ENCODE measurements at places on chromosomes 16 and 17.

DNA sequence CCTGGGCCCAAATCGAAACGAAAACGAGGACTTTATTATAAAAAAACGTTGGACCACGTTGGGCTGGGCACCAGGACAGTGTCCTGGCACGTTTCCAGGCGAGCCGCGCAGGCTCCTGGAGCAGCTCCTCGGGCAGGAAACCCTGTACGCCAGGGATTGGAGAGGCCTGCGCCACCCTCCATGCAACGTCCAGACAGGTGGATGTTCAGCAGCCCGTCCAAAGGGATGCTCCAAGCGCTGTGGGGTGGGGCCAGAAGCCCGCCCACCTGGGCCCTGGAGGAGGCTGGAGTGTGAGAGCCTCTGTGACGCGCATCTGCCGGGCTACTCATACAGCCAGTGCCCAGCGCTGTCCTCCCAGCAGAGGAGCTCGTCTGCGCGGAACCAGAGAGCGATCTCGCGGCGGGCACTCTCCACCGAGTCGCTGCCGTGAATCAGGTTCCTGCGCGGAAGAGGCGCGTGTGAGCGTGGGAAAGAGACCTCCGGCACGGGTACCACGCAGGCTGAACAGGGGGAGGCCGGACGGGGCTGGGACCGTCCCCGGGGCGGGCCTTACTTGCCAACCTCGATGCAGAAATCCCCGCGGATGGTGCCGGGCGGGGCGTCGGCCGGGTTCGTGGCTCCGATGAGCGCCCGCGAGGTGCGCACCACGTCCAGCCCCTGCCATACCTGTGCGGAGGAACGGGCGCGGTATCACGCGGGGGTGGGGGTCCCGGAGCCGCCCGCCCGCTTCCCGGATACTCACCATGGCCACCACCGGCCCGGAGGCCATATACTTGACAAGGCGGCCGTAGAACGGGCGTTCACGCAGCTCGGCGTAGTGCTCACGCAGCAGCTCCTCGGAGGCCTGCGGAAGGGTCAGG, 785 bp downstream of the NME3 start:
- DNase-seq: peak; percentile 51

DNA sequence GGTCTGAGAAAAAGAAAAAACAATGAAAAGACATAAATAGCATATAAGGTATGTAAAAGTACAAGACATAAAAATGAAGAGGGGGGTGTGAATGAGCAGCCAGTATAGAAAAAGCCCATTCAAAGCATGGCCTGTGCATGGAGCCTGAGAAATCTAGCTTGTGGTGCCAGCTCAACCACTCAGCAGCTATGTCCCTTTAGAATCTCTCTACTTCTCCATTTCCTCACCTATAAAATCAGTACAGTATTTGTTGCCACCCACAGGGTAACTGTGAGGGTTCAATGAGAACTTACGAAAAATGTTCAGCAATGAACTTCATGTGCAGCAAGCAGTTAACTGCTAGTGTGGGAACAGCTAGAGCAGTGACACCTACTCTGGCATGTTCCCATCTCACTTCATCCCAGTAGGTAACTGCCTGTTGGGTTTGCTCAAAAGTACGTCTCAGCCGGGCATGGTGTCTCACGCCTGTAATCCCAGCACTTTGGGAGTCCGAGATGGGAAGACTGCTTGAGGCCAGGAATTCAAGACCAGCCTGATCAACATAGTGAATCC, 15.3 kb downstream of the CYTH1 start:
- DNase-seq: no peak

- DNase-seq: no peak
Measured at GRCh38 chr17:48586355-48587258, 3.4 kb downstream of the HOXB3 start.

GRCh38 chr16:28118637-28119036, 55.1 kb upstream of the GSG1L start:
- DNase-seq: no peak

GRCh38 chr16:83174671-83175070, 547.9 kb downstream of the CDH13 start:
- no peak for DNase-seq

GRCh38 chr16:67326472-67327309, at the start of the genes KCTD19 and LRRC36:
TSS of gene KCTD19 (minus strand) at chr16:67326741. CDS start at chr16:67326707, 34 bp downstream.
TSS of gene LRRC36 (plus strand) at chr16:67326815. CDS start at chr16:67326863, 48 bp downstream.
- no peak for DNase-seq

GRCh38 chr16:57563761-57564160, 21.3 kb downstream of the ADGRG5 start:
- DNase-seq: no peak

DNA sequence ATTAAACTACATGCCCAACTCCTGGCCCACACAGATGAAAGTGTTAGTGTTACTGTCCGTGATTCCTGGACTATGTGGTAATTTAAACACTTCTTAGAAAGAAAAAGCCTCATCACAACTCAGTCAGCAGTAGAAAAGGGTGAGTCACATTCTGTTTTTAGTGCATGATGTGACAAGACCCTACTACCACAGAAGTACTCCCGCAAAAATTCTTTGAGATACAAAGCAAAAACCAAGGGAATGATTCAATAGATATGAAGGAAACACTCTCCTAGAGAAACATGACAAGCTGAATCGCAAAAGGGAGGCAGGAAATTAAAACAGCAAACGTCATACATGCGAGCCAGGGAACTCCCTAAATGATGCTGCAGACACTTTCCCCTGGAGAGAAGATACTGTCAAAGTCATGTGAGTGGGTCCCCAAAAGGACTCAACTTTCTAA, 14.4 kb downstream of the SNN start:
- DNase-seq: peak; percentile 88

- DNase-seq: no peak
Measured at GRCh38 chr17:80824549-80825470, 166.8 kb upstream of the CHMP6 start.

DNA sequence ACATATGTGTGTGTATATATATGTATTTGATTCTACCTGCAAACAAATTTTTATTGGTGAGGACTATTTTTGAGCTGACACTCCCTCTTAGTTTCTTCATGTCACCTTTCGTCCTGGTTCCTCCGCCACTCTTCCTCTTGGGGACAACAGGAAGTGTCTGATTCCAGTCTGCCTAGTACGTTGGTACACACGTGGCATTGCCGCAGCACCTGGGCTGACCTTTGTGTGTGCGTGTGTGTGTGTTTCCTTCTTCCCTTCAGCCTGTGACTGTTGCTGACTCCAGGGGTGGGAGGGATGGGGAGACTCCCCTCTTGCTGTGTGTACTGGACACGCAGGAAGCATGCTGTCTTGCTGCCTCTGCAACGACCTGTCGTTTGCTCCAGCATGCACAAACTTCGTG, 29.4 kb upstream of the CACNG5 start:
- DNase-seq: no peak

DNA sequence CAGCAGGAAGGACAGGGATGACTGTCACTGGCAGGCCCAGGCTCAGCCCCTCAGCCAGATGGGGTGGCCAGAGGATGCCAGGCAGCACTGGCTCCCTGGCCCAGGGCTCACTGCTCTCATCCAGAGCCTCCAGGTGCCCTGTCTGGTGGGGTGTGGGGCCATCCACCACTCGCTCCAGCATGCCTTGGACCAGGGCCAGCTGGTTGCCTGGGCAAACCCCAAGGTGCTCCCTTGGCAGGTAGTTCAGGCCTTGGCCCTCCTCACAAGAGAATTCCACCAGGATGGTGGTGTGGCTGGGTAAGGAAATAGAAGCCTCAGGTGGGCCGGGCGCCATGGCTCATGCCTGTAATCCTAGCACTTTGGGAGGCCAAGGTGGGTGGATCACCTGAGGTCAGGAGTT, 29.4 kb downstream of the LGALS9 start:
- no peak for DNase-seq

DNA sequence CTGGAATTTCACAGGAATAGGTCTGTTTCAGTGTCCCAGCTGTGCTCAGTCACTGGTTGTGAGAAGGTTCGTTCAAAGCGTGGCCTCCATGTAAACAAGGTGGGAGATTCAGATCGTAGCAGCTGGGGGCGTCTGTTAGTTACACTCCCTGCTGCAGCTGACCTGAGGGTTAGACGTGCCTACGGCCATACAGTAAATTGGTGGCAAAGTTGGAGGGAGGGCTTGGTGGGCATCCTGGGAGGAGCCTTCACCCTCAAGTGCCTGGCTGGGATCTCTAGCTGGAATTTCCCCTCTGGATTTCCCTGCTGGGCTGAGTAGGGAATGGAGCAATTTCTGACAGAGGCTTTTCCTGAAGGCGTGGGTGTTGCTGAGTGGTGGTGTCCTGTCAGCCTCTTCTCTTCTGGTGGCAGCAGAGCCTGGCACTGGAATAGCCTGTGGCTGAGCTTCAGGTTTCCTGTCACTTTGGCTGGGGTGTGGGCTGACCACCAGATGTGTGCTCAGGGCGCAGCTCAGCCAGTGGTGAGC, 6.4 kb downstream of the FCSK start:
- no peak for DNase-seq

DNA sequence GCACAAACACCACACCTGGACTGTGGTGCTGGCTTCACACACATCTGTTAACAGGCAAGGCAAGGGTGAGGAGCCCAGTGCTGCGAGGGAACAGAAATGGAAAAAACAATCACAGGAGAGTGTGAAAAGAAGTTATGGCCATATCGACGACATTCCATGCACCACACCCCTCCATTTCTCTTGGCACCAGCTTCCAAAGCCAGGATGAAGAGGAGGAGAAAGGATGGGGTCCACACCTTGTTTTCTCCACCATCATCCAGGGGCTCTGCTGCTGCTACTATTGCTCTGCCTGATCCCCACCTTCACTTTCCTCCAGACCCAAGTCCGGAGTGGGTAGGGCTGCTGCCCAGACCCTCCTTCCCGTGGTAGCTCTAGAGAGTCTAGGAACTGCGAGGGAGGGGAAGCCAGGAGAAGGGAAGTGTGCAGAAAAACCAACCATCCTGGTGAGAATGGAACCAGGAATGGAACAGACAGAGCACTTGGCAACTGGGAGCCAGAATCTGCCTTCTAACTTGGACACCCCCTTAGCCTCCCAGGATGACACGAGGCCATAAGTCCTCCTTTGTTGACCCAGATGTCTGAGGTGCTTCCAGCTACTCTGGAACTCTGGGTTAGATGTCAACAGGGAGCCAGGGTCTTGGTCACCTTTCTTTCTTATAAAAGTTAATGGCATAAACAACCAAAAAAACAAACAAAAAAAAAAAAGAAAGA, 1.2 kb upstream of the PROCA1 start:
- no peak for DNase-seq

GRCh38 chr17:50356892-50357510, 11.1 kb downstream of the XYLT2 start:
- no peak for DNase-seq

DNA sequence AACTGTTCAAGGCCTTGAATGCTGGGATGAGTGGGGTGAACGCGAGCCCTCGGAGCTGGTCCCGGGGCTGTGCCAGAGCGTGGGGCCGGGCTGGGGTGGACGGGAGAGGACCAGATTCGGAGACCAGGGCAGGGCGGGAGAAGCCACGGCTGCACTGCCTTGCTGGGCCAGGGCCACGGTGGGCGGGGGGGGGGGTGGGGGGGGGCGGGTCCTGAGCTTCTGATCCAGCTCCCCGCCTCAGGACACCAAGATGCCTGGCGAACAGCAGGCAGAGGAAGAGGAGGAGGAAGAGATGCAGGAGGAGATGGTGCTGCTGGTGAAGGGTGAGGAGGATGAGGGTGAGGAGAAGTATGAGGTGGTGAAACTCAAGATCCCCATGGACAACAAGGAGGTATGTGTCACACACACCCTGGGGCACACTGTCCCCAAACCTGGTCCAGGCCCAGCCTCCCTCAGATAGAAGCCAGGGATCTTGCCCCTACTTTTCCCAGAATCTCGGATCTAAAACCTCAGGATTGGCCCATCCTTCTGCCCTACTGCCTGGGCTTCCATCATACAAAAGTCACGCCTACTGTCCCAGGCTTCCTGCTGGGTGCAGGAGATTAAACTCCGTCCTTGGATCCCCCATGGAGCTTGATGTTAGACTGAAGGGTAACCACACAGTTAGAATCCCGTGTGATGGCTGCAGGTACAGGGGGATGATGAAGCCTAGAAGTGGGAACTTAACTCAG, 563 bp downstream of the ZNF771 start:
- no peak for DNase-seq

- DNase-seq: no peak
Measured at GRCh38 chr17:10727192-10727591, 2.6 kb downstream of the TMEM220 start.

DNA sequence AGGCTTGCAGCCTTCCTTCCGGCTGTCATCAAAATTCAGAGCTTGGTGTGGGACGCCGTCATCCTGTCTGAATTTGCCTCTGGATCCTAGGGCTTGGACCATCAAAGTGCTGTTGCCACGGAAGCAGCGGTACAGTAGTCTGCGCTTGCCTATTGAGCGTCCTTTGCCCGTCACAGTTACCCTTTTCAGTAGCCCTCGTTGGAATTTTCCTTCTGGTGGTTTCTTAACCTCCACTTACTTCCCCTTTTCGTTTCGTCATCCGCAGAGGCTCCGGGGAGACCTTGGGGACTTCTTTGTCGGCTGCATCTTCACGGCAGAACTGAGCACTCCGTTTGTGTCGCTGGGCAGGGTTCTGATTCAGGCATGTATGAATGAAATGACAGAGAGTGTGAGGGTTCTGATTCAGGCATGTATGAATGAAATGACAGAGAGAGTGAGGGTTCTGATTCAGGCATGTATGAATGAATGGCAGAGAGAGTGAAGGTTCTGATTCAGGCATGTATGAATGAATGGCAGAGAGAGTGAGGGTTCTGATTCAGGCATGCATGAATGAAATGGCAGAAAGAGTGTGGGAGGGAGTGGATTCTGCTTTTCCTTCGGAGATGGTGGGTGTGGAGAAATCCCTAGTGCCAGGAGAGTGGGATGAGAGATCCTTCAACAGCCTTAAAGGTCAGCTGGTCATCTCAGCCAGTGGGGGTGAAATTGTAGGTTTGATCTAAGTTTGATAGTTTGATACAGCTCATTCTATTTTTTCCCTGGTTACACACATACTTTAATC, 8.0 kb downstream of the TLCD3A start:
- no peak for DNase-seq

DNA sequence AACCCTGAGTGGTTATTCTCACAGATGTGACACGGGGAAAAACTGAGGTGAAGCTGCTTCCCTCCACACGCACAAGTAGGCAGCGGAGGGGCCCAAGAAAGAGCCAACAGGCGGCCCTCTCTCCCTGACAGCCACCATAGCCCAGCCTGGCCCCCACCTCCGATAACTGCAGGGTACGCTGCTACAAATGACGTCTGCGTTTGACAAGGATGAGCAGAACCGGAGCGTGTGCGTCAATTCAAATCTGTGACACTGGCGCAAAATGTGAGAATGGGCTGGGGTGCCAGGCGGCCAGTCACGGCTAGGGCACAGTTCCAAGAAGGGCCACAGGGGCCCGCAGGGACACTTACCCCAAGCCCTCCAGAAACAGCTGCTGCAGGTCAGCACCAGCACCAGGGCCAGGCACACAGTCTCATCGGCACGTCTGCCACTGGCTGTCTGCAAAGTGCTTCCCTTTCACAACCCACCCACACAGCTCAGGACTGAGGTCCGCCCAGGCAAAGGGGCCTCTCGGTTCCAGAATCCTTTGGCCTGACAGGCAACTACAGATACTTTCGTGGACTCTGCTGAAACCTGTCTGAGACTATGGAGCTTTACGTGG, 14.4 kb downstream of the AXIN1 start:
- DNase-seq: no peak

DNA sequence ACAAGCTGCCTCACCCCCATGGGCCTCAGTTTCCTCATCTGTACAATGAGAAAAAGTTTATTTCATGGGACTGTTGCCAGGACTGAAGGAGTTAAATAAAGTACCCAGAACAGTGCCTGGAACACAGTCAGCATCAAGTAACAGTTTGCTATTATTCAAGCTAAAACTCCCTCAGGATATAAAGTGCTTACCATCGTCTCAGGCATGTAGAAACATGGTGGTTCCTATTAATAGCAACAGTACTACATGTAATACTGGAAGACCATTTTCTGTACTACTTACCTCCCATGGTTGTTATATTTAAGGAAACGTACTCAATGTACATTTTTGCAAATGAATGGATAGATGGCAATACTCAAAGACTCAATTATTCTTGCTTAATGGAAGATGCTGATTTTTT, 93.4 kb downstream of the NCOR1 start:
- DNase-seq: no peak

Data from AG10803 (cell line).